ENCODE measurements at places on chromosomes 16 and 17.

GRCh38 chr17:67519801-67520251 is 142.7 kb downstream of the PITPNC1 start:
- H3K27ac ChIP-seq: no peak overlapping the region
- no peak for DNase-seq
- no peaks in the 10 kb centered on the region for H3K4me1 ChIP-seq
- H3K27me3 ChIP-seq: no peaks in the 10 kb centered on the region

DNA sequence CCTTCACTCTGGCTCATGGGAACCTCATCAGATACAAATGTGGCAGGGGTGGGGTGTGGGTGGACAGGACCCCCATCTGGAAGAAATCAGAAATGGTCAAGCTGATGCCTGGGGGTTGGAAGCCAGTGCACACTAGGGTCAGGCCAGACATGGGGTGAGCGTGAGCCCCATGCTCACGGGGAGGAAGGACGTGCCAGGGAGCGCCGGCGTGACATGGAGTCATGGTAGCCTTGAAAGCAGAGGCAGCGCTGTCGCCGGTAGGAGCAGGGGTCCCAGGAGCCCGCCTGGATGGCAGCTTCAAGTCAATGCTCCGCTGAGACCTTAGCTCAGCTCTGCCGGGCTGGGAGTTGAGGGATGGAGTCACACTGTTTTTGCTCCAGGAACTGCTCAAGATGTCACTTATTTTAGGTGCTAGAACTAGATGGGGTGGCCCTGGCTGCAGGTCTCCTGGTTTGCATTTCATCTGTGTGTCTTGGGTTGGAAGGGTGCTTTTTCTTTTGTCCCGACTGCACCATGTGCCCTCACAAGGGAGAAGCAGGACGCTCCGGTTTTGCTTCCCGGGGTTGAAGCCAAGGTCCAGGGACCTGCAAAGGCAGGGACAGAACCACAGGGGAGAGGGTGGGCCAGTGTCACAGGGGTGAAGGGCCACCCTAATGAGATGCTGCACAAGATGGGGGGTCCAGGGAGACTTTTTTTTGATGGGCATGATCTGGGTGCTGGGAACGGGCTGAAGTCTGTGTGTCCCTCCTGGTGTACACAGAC is 51.4 kb downstream of the USP22 start:
- H3K36me3 ChIP-seq: no peaks in the 10 kb centered on the region
- H3K27ac ChIP-seq: no peak overlapping the region
- H3K27me3 ChIP-seq: no peaks in the 10 kb centered on the region
- DNase-seq: no peak
- no peaks in the 10 kb centered on the region for H3K4me1 ChIP-seq

DNA sequence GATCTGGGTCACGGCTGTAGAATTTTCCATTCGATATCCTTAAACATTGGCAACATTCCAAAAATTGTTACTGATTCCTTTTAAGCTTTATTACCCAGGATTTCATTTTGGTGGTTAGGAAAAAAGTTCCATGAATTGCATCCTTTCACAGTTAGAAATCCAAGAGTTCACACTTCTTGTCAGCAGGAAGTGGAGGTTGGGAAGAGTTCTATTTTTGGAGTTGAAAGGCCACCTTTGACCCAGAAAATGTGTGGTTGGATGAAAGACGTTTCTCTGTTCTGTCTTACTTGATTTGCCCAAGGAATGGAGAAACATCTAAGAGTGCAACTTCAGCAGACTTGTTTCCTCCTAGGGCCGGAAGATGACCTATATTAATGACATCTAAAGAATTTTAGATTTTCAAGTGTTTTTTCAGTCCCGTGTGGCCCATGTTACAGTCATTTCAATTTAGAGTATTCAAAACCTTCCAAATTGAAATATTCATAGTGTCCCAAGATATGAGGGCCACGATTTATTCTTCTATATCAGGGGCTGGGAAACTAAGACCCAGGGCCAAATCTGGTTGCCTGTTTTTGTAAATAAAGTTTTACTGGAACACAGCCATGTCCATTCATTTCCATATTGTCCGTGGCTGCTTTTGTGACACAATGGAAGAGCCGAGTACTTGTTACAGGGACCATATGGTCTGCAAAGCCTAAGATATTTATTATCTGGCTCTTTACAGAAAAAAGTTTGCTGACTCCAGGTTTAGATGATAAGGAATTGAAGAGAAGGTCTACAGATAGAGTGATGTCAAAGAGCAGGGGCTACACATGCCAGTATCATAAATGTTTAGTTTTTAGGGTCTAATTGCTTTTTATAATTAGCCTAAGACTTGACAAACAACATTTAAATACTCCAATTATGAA is 50.2 kb downstream of the CDK5R1 start:
- H3K27ac ChIP-seq: no peak overlapping the region
- no peaks in the 10 kb centered on the region for H3K27me3 ChIP-seq
- DNase-seq: no peak
- H3K4me3 ChIP-seq: no peak overlapping the region
- H3K4me1 ChIP-seq: no peaks in the 10 kb centered on the region
- no peaks in the 10 kb centered on the region for H3K36me3 ChIP-seq

- H3K4me1 ChIP-seq: peaks cover 82% of the 10 kb centered on the region
- H3K4me3 ChIP-seq: peak overlapping the region; percentile 98
- H3K27ac ChIP-seq: peak overlapping the region; percentile 95
- no peaks in the 10 kb centered on the region for H3K27me3 ChIP-seq
- no peak for DNase-seq
Observed at GRCh38 chr17:40558890-40559563, 6.2 kb downstream of the CCR7 start.

- DNase-seq: no peak
- peaks cover 16% of the 10 kb centered on the region for H3K36me3 ChIP-seq
- H3K27ac ChIP-seq: no peak overlapping the region
Observed at GRCh38 chr16:4679850-4680636, 13.3 kb upstream of the NUDT16L1 start.

DNA sequence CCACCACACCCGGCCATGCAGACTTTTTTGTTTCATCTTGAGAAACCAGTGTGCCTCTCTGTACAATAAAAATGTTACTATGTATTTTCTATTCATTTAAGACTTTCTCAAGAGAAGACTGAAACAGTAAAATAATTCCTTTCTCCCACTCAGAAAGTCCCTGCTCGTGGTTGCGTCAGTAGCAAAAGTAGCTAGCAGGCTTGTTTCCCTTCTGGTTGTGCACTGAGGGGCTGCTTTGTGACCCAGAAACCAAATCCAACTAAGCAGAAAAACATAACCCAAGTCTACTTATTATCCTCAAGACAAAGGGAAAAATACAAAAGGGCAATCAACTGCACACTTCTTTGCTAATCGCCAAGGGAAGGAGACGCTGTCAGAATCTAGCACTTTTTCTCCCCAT is 3.4 kb upstream of the PNPO start:
- H3K4me1 ChIP-seq: peaks cover 18% of the 10 kb centered on the region
- no peaks in the 10 kb centered on the region for H3K27me3 ChIP-seq
- no peak for DNase-seq
- H3K4me3 ChIP-seq: no peak overlapping the region
- H3K27ac ChIP-seq: no peak overlapping the region

DNA sequence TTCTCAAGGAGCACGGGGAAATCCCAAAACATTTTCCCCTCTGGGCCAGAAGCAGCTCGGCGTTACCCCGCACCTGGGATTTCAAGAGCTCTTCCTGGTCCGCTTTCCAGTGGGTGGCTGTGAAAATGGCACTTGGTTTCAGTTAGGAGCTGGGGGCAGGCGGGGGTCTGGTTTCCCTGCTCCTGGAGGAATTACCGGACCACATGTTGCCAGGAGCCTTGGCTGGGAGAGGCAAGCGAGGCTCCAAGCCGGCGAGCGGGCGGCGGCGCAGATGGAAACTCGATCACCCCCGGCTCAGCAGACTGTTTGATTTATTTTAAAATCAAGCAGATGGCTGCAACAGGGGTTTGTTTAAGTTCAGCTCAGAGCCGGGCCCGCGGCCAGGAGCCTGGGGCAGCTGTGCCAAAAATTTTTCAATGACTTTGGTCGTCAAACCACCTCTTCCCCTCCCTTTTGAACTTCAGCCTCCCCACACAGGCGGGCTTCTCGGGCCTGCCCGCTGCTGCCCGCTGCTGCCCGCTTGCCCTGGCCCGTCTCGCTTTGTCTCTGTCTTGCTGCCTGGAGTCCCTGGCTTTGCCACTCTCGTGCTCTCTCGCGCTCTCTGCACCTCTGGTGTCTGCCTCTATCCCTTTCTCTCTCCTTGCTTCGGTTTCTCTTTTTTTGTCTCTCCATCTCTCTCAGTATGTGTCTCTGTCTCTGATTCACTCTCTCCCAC is 108.0 kb upstream of the CIBAR2 start:
- H3K4me3 ChIP-seq: no peak overlapping the region
- H3K4me1 ChIP-seq: no peaks in the 10 kb centered on the region
- no peaks in the 10 kb centered on the region for H3K36me3 ChIP-seq
- H3K27me3 ChIP-seq: no peaks in the 10 kb centered on the region
- H3K27ac ChIP-seq: no peak overlapping the region

DNA sequence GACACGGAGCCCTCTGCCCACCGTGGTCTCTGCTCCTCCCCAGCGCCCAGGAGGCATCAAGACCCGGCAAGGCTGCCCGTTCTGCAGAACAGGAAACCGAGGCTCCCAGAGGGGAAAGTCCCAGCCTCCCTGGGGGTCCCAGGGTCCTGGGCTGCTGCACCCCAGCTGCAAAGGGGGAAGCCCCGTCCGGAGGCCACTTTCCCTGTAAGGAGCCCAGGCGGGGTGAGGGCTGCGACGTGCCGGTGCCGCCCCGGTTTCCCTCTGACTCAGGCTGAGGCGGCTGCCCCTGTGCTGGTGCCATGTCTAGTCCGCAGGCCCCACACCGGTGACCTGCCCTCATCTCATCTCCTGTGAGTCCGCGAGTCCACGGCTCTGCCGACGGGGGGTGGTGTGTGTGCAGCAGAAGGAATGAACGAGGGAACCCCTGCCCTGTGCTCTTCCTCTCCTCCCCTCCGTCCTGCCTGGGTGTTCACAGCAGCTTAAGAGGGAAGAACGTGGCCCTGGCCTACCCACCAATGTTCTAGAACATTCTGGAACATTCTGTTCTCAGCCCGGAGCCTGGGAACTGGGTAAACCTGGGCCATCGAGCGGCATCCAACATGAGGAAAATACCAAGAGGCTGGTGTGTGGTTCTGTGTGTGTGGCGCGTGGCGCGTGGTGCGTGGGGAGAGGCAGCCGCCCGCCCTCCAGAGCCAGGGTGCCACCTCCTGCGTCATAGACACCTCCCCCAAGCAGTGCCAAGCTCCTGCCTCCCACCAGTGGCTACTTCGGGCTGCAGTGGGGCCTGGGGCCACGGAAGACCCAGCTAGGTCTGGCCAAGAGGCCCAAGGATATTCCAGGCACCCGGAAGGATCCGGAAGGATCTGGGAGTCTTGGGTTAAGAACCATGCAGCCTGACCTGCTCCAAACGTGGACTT is 7.0 kb upstream of the CBFA2T3 start:
- no peak overlapping the region for H3K27ac ChIP-seq
- H3K4me1 ChIP-seq: no peaks in the 10 kb centered on the region
- no peak for DNase-seq
- no peaks in the 10 kb centered on the region for H3K27me3 ChIP-seq

- no peaks in the 10 kb centered on the region for H3K4me1 ChIP-seq
- DNase-seq: no peak
- H3K36me3 ChIP-seq: no peaks in the 10 kb centered on the region
- H3K27me3 ChIP-seq: no peaks in the 10 kb centered on the region
- no peak overlapping the region for H3K4me3 ChIP-seq
Observed at GRCh38 chr17:52244689-52245088, 86.2 kb upstream of the CA10 start.

GRCh38 chr16:51402785-51403184 is 251.7 kb upstream of the SALL1 start:
- H3K36me3 ChIP-seq: no peaks in the 10 kb centered on the region
- no peaks in the 10 kb centered on the region for H3K4me1 ChIP-seq
- no peak overlapping the region for H3K4me3 ChIP-seq

DNA sequence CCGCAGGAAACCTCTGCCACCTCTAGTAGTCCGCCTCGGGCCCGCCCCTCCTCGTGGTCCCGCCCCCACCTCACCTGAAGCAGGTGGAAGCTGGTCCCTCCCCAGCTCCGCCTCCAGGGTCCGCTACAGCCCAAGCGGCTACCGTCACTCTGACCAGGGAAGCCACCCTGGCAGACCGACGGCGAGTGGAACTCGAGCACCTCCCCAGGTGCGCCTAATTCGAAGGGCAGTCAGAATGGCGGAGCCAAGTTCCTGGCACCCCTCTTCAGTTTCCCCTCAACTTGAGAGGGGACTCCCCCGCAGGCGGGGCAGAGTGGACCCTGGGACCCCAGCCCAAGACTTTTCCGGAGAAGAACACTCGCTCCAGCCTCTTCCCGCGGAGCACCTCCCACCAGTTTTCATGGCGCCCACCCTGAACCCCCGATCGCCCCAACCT is 507 bp downstream of the FHOD1 start:
- H3K27ac ChIP-seq: peak overlapping the region; percentile 68
- peaks cover 56% of the 10 kb centered on the region for H3K4me1 ChIP-seq
- peak; percentile 51 for DNase-seq
- H3K36me3 ChIP-seq: no peaks in the 10 kb centered on the region

GRCh38 chr17:73227379-73227778 is 34.3 kb downstream of the CPSF4L start:
- H3K27me3 ChIP-seq: no peaks in the 10 kb centered on the region
- peaks cover 65% of the 10 kb centered on the region for H3K4me1 ChIP-seq
- peaks cover 4% of the 10 kb centered on the region for H3K36me3 ChIP-seq
- no peak for DNase-seq
- peak overlapping the region; percentile 76 for H3K4me3 ChIP-seq

- H3K27me3 ChIP-seq: peaks cover 2% of the 10 kb centered on the region
- peaks cover 16% of the 10 kb centered on the region for H3K36me3 ChIP-seq
- H3K27ac ChIP-seq: no peak overlapping the region
- peaks cover 29% of the 10 kb centered on the region for H3K4me1 ChIP-seq
- no peak overlapping the region for H3K4me3 ChIP-seq
Observed at GRCh38 chr17:17493249-17493985, 2.8 kb downstream of the RASD1 start.

DNA sequence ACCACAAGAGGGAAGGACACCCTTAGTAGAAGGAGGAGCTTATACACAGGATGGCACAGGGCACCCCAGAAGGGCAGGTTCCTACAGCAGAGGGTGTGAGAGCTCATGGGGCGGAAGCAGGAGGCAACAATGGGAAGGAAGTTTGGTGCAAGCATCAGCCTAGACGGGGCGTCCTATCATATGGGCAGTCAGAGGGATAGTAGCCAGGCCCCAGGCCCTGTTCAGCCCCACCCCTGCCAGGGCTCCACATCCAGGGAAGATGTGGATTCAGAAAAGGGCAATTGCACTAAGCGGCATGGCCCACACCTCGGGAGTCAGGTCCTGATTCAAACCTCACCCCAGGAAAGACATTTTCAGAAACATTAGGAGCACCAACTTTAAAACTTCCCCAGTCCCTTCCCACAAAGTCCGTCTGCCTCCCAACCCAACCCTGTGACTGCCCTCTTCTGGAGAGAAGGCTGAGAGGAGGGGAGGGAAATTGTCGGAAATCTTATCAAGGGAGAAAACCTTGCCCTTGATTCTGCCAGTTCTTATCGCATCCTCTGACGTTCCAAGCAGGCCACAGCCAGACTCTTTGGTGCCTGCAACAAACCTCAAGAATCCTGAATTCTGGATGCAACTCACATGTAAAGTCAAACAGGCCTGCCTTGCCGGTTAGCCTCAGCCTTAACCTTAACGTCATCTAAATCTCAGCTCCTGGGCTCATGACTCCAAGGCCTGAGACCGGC is 198.8 kb upstream of the CDH5 start:
- no peaks in the 10 kb centered on the region for H3K36me3 ChIP-seq
- DNase-seq: no peak
- H3K4me1 ChIP-seq: no peaks in the 10 kb centered on the region
- H3K4me3 ChIP-seq: no peak overlapping the region
- no peak overlapping the region for H3K27ac ChIP-seq
- no peaks in the 10 kb centered on the region for H3K27me3 ChIP-seq

Data from CD4-positive, CD25-positive, alpha-beta regulatory T cell (primary cell).